ENCODE measurements at places on chromosomes 7 and 10.

- no peak for DNase-seq
Measured at GRCh38 chr10:71266918-71267442, 52.1 kb upstream of the SLC29A3 start.

- DNase-seq: no peak
Measured at GRCh38 chr10:130924138-130924819, 387.2 kb downstream of the TCERG1L start.

DNA sequence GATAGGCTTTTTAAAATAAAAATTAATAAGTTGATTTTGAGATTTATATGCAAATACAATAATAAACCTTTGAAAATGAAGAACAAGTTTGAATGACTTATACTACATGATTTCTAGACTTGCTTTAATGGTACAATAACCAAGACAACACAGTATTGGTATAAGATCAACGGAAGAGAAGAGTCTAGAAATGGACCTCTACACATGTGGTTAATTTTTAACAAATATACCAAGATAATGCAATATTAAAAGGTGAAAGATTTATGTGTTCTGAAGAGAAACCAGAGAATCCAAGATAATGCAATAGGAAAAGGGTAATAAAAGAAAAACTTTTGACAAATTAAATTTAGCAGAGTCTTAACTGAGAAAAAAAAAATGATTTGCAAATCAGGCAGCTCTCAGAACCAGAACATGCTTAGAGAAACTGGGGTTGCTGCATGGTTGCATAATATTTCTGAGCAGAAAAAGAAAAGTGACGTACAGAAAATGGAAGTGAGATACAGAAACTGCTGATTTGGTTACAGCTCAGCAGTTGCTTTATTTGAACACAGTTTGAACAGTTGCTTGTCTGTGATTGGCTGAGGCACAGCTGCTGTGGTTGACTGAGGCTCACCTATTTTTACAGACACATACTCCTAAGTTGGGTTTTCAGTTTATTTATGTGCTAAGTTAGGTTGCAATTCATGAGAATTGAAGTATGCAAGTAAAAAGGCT lies 365.9 kb downstream of the CRPPA start:
- DNase-seq: no peak

GRCh38 chr10:36366843-36367242 lies 724.7 kb upstream of the FZD8 start:
- DNase-seq: no peak

DNA sequence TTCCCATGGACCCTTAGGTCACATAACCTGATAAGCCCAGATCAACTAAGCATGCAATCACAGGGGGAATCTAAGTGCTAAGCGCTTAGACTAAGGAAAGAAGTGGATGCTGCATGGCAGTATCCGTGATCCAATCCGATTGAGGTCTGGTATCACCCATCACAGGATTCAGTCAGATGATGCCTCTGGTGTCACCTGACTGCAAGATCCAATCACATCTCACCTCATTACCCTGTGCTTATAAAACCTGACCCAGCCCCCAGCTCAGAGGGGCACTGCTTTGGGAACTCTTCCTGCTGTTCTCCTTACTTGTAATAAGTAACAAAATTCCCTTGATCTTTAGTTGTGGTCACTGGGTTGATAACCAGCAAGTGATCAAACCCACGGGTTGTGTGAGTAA lies 84.7 kb upstream of the TMEM168 start:
- no peak for DNase-seq

DNA sequence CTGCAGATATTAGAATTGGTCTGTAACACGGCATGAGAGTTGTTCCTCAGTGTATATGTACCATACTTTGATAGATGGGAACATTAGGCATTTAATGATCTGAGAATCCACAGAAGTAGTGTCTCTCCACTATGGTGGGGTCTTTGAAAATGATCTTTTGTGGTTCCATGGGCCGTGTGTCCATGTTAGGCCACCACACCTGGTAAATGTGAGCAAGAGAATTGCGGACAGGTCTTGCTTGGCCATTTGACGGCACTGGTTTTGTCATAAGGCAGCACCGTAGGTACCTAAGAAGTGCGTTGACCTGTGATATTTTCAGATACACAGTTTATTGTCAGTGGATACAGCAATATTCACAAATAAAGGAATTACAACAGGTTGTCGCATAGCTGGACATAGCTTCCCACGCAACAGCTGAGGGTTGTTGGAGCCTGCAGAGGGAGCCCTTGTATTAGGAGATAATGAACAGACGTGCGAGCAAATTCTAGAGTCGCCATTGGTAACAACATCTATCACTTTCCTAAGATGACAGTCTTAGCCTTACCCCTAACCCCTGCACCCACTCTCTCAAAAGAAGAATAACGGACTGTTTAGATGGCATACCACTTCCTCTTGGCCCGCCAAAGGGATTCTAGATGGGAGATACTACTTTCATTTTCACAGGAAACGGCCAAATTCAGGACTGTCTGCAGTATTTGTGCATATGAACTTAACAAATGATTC lies 111.4 kb downstream of the COL28A1 start:
- peak; percentile 1 for DNase-seq

GRCh38 chr10:85619832-85620231 lies 746.8 kb downstream of the GRID1 start:
- no peak for DNase-seq

- DNase-seq: no peak
Measured at GRCh38 chr10:31757831-31758230, 170.8 kb downstream of the ARHGAP12 start.

DNA sequence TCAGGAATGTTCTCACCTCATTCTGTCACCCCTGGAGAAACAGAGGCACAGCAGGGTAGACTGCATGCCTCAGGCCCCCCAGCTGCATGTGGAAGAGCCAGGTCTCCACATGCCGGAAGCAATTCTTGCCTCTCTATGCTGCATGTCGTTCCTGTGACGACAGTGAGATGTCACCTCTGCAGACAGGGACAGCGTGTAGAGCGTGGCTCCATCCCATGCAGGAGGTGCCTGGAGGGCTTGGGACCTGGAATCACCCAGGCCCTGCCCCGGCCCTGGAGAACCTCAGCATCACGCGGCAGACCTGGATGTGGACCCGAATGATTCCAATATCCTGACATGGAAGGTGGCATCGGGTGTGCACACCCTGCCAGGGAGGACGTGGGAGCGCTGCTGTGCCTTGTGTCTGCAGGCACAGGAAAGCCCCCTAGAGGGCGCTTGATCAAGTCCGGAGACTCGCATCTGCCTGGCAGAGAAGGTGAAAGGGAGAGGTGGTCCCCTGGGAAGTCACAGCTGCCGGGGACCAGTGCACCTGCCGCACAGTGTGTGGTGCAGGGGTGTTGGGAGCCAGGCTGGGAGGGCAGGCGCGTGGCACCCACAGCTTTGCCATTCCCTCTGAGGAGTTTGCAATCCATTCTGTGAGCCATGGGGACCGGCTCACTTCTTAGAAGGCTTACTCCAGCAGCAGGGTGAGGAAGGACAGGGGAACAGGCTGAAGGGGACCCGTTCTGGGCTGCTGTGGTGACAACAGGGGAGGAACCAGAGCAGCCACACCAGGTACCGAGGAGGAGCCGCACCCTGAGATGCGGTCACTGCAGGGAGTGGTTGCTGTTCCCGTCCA lies 45.3 kb upstream of the EN2 start:
- DNase-seq: peak; percentile 64

- DNase-seq: no peak
Measured at GRCh38 chr7:33186192-33186591, 56.8 kb downstream of the BBS9 start.

DNA sequence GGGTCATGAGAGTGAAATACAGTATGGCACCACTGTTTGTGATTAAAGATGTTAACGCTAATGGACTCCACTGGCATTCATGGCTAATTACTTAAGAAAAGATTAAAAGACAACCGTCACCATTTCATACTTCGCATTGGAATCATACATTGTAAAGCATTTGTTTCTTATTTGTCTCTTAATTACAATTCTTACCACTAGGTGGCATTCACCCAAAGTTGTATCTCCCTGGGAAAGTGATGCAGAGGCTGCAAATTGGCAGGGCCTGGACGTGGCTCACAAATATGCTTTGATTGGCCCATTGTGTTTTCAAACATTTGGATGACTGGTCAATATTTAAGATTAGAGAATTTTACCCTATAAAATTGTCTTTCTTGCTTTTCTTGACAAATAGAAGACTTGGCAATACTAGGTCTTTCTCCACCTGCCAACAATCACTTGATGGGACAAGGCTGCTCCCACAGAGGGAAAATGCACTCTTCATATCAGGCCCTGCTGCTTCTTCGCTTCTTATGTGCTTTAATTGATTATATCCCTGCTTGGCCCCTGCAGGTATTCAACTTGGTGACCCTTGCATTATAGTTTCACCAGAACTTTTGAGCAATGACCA lies 72.1 kb upstream of the STARD3NL start:
- DNase-seq: peak; percentile 15

DNA sequence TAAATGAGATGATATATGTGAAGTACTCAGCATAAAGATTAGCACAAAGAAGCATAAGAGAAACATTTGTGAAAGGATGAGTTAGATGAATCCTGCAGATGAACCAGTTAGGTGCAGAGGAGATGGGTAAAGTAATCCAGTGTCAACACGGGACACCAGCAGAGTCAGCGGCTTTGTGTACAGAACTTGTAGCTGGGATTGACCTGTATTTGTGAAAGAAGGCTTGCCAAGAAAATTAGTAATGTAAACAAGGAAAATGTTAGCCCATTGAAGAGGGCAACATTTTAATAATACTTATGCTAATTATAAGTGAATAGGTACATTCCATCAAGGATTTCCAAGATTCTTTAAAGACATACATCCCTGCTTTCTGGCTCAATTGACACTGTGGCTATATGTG lies 255.7 kb downstream of the PTEN start:
- no peak for DNase-seq

- DNase-seq: no peak
Measured at GRCh38 chr10:76071653-76072365, 640.4 kb downstream of the LRMDA start.

DNA sequence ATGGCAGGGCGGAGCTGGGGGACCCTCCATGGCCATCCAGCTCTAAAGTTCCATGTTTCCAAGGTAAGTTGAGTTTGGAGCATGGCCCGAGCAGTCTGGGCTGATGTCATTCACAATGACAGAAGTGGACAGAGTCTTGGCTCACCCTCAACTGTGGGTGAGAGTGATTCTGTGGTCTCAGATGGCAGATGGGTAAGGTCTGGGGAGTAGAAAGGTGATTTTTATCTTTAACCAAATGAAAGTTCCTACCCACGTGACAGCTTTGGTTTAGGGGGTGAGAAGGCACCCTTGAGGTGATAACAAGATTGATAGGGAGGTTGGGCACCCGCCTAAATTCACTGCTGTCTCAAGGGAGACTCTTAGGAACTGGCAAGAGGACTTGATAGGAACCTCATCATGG lies 57.6 kb upstream of the PDZD8 start:
- no peak for DNase-seq

- DNase-seq: no peak
Measured at GRCh38 chr10:102394801-102395399, 605 bp upstream of the NFKB2 start.

DNA sequence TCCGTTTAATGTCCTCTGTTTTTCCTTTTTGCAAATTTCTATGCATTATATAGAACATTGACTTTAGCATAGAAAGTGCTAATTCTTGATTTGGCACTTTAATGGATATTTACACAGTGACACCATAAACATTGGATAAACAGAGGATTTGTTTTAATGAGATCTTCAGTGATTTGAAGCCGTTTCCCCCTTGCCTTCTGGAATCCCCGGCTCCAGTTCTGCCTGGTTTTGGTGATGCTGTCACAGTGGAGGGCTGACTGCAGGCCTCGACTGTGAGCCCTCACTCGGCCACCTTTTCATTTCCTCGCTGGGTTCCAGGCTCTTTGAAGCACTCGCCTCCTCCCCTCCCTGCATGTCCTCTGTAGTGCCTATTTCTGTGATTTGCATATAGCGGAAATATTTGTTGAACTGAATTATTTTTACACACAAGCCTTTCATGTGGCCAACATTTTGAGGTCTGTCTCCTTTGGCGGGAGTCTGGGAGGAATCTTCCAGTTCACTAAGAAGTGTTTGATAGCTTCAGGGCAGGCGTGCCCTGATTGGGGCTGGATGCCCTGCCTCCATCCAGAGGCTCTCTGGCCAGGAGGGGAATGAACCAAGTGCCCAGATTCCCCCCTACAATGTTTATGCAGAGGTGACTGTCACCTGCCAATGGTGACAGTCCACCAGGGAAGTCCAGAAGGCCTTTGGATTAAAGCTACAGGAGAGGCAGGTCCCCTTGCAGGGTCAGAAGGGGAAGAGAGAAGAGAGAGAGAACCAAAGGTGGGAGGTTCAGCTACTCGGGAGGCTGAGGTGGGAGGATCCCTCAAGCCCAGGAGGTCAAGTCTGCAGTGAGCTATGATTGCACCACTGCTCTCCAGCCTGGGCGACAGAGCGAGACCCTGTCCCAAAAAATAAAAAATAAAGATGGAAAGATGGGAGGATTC lies 67.5 kb downstream of the CUX1 start:
- peak; percentile 32 for DNase-seq

DNA sequence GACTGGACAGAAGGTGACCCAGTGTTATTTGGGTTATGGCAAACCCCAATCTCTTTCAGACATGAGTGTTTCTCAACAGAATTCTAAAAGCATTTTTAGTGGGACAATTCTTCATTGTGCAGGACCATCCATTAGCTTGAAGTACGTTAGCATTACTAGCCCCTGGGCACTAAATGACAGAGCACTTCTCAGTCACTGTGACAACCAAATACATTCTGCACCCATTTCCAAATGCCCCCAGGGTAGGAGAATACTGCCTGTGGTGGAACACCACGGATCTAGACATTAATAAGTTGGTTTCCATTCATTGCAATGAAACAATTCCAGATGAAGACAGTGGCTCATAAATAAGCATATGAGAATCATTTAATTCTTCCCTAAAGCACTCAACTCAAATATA lies 102.4 kb upstream of the FRMD4A start:
- DNase-seq: no peak

DNA sequence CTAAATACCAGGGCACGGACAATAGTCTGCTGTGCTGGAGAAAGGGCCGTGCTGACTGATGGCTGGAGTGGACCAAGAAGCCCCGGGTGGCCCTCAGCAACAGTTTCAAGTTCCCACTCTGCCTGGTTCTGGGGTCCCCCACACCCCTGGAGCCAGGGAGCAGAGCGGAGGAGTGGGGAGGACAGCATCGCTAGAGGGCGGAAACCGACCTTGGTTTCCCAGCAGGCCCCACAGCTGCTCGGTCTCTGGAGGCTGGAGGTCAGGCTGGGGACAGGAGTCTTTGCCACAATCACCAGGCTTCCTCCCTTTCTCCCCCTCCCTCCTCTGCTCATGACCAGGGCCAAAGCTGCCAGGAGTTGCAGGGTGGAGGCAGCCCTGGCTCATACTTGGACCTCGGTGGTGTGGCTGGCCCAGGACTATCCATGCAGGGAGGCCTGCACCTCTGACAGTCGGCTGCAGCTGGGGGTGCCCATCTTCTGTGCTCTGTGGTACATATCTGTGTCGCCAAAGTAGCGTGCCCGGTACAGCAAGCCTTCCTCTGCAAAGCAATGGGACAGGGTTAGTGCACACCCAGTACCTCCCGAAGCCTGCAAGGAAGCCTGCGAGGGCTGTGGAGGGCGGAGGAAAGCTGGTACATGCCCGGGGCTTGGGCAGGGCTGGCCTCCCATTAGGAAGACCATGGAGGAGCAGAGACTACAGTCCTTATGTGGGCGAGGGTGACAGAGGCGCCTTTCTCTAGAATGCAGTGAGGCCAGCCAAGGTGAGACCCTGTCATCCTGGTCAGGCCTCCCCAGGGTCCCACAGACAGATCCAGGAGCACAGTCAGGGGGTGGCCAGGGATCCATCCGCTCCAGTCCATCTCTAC lies 19.1 kb downstream of the DNAJB12 start:
- DNase-seq: no peak

Measured in GM18507 (cell line).